Activated CD8-positive, alpha-beta memory T cell treated with anti-CD3 and anti-CD28 coated beads for 1 hour (primary cell): ENCODE measurements at places on chromosomes 5 and 9.

GRCh38 chr5:77337686-77338085 lies 127.2 kb downstream of the PDE8B start:
- no peak for DNase-seq

DNA sequence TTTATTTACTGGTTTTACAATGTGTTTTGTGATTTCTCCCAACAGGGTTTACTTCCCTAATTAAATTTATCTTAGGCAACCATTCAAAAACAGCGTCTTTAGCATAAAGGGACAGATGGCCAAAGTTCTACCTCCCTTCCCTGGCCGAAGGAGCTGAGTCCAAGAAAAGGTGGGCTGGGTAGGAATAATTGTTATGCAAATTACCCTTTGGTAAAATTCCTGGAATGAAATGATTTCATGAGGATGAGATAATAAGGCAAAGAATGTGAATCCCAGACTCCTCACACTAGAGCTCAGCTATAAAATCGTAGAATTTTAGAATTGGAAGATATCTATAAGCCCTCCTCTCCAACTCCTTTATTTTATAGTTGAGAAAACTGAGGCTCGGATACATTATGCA lies 119.6 kb downstream of the SGCD start:
- DNase-seq = no peak

- DNase-seq = no peak
Observed at GRCh38 chr5:105754056-105754455, 1916.7 kb downstream of the EFNA5 start.

- no peak for DNase-seq
Observed at GRCh38 chr9:113436728-113437515, 26.4 kb downstream of the C9orf43 start.
